NCI-H2081 (cell line): ENCODE measurements at places on chromosomes 13 and 19.

DNA sequence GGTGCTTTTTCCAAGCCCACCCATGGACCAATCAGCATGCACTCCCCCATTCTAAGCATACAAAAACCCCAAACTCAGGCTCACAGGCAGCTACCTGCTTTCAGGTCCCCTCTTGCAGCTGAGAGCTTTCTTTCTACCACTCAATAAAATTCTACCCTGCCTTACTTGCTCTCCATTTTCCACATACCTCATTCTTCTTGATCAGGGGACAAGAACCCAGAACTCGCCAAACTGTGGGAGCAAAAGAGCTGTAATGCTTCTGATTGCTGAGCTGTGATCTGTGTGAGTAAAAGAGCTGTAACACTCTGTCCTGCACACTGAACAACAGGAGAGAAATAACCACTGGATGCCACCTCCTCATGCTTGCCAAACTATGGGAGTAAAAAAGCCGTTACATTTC lies 972.1 kb downstream of the SLITRK5 start:
- no peak for DNase-seq

GRCh38 chr13:75618308-75618707 lies 17.8 kb upstream of the LMO7 start:
- no peak for DNase-seq

DNA sequence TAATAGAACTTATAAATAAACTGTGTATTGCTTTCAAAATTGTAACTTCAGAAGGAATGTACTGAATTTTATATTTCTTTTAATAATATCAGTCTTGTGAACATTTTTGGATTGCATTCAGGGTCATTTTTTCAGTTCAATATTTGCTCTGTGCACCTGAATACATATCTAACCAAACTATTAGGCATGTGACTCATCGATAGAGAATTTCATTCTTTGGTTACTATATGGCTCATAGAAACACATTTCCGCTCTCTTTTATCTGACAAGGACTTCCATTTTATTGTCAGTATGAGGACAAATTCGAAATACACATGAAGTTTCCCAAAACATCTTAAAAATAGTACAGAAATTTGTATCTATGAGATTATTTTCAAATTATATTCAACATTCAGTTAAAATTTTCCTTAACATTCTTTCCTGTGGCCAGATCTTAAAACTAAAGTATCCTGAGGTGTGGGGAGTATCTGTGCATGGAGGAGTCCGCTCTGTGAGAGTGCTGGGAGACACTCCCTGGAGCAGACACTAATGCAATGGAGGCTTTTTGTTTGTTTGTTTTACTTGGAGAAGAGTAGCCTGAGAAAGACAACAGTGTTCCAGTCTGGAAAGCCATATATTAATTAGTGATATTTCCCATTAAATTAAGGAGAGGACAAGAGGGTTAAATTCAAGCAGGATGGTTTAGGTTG lies 483.6 kb downstream of the PCDH20 start:
- DNase-seq: no peak

GRCh38 chr19:3603121-3603811 lies 3.4 kb downstream of the TBXA2R start:
- no peak for DNase-seq

- no peak for DNase-seq
These were observed 233.6 kb downstream of the POSTN start for GRCh38 chr13:37364956-37365355.
